Fibroblast of villous mesenchyme (primary cell): ENCODE measurements at places on chromosomes 7 and 10. TPM values are rescaled to one million over a fixed set of nuclear protein-coding genes. Genes with fewer than 3 reads are reported as not detected.

DNA sequence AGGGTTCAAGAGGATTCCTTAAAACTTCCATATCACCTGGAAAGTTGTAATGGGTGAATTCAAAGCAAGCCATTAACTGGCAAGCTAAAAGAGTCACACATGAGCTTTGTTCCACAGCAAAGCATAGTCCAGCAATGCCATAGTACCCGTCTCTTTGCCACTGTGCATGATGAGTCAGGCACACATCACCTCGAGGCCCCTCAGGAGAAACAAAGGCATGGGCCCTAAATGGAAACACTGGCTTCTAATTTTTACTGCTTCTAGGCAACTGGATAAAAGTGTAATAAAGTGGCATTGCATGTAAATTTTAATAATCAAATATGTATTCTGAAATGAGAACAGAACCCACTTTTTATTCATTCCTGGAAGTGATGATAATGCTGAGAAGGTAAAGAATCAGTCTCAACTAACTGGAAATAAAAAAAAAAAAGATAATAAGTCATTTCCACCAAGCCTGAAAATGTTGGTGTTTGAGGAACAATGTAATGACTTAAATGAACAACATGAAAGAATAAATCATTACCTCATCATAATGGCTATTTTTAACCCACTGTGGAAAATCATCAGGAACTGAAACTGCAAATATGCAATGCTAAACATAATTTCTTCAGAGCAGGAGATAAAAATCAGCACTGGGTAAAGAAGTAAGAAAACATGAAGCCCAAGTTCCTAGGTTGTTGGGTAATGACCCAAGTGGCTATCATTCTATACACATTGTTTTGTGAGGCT lies 104.9 kb downstream of the CDK6 start:
- peak; percentile 66 for DNase-seq

DNA sequence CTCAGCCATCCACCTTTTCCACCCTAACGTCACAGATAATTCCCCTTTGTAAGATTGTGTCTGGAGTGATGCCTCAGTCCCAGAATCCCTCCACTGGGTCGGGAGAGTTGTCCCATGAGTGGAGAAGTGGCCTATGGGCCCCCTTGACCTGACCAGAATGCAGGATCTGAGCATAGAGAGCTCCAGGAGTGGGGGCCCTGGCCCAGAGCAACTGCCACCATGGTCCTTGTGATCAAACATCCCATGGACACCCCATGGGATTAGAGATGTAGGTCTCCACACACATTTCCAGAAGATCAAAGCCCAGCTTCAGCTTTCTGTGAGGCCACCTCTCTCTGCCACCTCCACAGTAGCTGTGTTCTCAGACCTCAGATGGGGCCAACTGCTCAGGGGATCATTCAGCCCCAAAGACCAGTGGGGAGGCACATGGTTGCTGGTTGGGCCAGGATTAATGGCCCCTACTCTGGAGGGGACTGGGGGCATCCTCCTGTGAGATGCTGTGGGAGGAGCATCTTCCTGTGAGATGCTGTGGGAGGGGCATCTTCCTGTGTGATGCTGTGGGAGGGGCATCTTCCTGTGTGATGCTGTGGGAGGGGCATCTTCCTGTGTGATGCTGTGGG lies 28.5 kb upstream of the DPYSL4 start:
- no peak for DNase-seq

DNA sequence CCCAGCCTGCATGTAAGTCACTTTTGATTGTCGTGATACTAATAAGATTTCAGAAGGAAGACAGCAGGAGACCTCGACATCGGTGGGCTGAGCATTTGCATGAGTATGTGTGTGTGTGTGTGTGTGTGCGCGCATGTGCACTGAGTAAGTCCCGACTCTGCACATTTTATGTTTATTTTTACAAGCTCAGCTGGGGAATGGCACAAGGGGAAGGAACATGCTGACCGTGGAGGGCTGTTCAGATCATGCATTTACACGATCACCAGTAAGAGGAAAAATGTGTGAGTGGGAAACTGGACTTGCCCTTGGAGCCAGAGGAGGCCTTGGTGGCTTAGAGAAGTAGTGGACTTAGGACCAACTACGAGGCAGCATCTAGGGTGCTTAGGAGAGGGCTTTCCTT lies 41.3 kb downstream of the IL2RA start:
- DNase-seq, result peak; percentile 28

GRCh38 chr10:63068246-63068645 lies 64.9 kb upstream of the NRBF2 start:
- DNase-seq, result peak; percentile 36

DNA sequence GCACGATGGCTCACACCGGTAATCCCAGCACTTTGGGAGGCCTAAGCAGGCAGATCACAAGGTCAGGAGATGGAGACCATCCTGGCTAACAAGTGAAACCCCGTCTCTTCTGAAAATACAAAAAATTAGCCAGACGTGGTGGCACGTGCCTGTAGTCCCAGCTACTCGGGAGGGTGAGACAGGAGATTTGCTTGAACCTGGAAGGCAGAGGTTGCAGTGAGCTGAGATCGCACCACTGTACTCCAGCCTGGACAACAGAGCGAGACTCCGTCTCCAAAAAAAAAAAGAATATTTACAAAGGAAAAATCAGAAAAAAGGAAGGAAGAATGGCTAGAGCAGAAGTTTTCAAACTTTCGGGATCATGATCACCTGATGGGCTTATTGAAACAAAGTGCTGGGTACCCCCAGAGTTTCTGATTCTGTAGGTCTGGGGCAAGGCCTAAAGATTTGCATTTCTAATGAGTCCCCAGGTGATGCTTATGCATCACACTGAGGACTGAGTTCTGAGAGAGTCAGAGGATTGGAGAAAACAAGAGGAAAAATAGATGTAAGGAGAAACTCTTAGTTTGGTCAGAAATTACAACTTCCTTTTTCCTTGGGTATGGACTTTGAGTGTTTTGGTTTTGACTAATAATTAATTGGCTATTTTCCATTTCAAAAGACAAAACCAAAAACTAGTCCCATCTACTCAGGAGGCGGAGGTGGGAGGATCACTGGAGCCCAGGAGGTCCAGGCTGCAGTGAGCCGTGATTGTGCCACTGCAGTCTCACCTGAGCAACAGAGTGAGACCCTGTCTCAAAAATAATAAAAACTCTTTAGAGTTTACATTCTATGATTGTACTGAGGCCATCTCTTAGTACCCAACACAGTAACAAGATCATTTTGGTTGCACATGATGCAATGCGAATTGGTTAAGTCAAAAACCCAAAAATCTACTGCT lies 14.4 kb downstream of the MARCHF5 start:
- no peak for DNase-seq

DNA sequence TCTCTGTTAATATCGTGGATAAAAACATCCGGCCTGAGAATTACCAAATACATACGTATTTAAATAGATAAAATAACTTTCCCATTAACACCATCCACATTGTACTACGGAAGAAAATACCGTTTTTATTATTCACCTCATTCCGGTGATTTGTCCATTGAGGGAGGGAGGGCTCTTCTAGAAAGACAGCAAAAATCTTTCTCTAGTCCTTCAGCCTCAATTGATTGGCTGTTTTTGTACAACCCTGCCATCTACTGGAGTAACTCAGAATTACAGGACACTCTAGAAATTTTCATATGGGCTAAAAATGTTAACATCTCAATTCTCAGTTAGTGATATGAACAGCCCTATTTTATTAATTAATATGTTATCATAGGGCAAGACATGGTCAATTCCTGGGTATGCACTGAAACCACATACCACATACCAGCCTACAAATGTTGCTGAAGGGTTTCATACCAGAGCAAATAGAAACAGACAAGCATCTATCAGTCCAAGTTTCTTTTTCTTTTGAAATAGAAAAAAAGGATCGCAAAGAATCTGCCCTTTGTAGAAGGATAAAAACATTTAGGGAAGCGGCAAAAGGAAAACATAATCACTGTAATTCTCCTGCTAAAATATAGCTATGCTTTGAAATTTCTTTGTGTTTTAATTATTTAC lies 55.8 kb upstream of the CDCA7L start:
- DNase-seq, result peak; percentile 68

DNA sequence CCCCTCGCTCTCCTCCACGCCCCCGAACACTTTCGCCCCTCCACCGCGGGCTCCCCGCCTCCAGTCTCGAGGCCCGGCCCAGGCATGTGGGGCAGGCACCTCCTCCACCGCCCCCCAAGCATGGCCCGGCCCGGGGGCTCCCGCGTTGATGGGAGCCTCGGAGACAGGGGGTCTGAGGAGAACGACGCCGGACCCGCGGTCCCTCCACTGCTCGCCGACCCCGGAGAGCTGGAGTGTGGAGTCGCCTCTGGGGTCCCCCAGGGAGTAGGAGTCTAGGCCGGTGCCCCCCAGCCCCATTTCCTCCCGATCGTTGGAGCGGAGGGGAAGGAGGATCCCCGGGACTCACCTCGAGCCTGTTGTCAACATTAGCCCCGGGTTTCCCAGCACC lies 206 bp downstream of the UPF2 start:
- DNase-seq, result peak; percentile 16

DNA sequence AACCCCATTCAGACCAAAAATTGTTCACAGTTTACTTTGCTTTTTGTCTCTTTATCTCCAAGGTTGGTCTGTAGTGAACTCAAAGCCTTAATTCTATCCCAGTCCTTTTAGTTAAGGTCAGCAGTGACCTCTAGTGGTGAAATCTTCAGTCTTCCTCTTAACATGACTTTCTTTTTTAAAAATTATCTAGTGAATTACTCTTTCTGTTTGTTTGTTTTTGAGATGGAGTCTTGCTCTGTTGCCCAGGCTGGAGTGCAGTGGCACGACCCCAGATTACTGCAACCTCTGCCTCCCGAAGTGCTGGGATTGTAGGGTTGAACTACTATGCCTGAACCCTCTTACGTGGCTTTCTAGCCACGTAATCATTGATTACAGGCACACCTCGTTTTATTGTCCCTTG lies 25.0 kb downstream of the ZNF487 start:
- DNase-seq, result peak; percentile 86

DNA sequence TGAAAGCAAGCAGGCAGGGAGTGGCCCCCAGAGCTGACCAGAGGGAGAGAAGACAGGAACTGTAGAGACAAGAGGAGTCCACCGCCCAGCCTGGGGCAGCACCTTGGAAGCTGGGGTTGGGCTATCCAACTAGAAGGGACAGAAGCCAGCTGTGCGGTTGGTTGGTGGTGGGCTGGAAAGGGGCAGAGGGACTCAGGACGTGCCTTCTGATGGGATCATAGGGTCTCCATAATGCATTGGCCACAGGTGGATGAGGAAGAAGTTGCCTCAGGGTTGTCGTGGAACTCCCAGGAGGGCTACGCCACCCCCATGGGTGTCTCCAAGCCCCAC lies 114.0 kb upstream of the RET start:
- DNase-seq, result no peak

- peak; percentile 69 for DNase-seq
Measured at GRCh38 chr10:21314906-21315644, 210.4 kb downstream of the SKIDA1 start.

DNA sequence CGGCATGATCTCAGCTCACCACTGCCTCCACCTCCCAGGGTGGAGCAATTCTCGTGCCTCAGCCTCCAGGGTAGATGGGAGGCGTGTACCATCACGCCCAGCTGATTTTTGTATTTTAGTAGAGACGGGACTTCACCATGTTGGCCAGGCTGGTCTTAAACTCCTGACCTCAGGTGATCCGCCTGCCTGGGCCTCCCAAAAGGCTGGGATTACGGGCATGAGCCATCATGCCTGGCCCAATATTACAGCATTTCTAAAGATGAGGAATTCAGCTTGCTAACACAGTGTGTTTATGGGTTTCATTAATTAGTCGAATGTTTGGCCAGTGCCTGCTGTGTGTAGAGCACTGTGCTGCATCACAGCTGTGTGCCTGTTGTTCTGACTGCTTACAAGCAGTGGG lies 3.7 kb downstream of the WDR37 start:
- no peak for DNase-seq

Gene RBM17
- 29.6 and 47.5 TPM in 2 replicates for total RNA-seq

Gene EBF3
- 0.32 and 6.0 TPM in 2 replicates for total RNA-seq

Gene GJD4
- total RNA-seq, result not detected in 2 replicates

Gene ODAD2
- total RNA-seq, result 3.2 and 4.3 TPM in 2 replicates
